ENCODE measurements at places on chromosomes 5 and 9. TPM values are rescaled to one million over a fixed set of nuclear protein-coding genes. Genes with fewer than 3 reads are reported as not detected.
A peak's percentile ranks its signal among the peaks of the same experiment; 100 is the strongest.

CA9 gene
- not detected for total RNA-seq

CDH9 gene
- total RNA-seq, result not detected

PRDM12 gene
- total RNA-seq, result 0.34 TPM

DNM1 gene
- total RNA-seq, result 3.9 TPM

GRCh38 chr5:73673161-73673591 lies 47.2 kb downstream of the ARHGEF28 start:
- peak; percentile 14 for DNase-seq
- no peak overlapping the region for H3K4me3 ChIP-seq
- H3K27me3 ChIP-seq, result no peaks in the 10 kb centered on the region
- no peaks in the 10 kb centered on the region for H3K36me3 ChIP-seq
- H3K27ac ChIP-seq, result no peak overlapping the region

DNA sequence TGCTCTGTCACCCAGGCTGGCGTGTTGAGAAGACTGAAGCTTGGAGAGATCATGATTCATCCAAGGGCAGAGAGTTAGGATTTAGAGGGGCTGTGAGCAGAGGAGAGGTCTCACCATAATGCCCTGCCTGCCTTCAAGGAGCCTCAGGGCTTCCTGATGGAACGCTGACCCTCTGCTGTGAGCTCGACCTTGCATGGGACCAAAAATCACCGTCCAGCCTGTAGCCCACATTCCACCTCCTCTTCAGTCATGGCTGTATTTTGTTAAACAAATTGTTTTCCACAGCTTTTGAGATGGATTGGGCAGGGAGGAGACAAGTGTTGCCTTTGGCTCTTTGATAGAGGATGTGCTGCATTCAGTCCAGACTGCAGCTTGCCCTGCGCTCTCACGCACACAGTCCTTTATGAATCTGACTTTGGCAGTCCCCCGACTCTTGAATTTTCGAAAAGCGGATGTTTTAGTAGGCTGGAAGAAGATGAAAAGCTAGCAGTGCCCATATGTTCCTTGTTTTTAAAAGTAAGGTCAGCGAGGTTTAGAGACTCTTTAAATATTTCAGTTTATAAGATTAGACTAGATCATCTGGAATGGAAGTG lies 79.5 kb downstream of the MVB12B start:
- no peak overlapping the region for H3K27ac ChIP-seq
- H3K27me3 ChIP-seq, result no peaks in the 10 kb centered on the region
- H3K36me3 ChIP-seq, result no peaks in the 10 kb centered on the region
- no peak overlapping the region for H3K4me3 ChIP-seq

DNA sequence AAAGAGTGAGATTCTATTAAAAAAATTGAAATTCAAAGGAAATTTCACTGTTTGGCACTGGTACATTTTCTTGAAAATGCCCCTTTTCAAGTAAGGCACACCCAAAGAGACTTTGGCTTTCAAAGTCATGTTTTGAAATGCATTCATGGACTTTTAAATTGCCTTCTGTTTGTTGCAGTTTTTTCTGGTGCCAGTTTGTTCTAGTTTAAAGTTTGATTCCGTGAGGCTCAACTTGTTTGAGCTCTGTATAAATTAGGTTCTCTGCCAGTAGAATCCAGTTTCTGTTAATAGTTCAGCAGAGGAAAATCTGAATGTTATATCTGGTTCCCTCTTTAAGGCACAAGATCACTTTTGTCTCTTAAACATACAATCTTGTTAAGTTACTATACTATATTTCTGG lies 16.4 kb downstream of the ATP6V0E1 start:
- no peaks in the 10 kb centered on the region for H3K36me3 ChIP-seq
- no peaks in the 10 kb centered on the region for H3K4me1 ChIP-seq
- H3K27ac ChIP-seq, result no peak overlapping the region
- no peak overlapping the region for H3K4me3 ChIP-seq
- DNase-seq, result no peak

DNA sequence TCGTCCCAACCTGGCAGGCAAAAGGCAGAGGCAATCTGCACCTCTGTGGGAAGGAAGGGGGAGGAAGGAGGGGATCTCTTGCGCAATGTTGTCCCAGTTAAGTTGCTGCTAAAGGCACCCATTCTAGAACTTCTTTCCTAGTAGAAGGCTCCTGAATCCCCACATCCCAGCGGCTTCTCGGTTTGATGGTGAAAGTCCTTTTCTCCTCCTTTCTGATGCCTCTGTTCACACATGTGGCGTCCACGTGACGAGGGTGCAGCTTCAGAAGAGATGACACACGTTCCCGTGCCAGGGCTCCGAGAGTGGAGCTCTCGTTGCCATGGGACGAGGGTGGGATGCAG lies 96.9 kb upstream of the FCN2 start:
- DNase-seq, result no peak
- H3K4me1 ChIP-seq, result 0 out of 2 replicates have a peak, but pooled peaks cover 3% of the 10 kb centered on the region
- H3K27me3 ChIP-seq, result no peaks in the 10 kb centered on the region

GRCh38 chr5:143920772-143921171 lies 108.8 kb downstream of the HMHB1 start:
- no peak overlapping the region for H3K4me3 ChIP-seq
- no peaks in the 10 kb centered on the region for H3K36me3 ChIP-seq
- DNase-seq, result no peak
- H3K27me3 ChIP-seq, result no peaks in the 10 kb centered on the region

DNA sequence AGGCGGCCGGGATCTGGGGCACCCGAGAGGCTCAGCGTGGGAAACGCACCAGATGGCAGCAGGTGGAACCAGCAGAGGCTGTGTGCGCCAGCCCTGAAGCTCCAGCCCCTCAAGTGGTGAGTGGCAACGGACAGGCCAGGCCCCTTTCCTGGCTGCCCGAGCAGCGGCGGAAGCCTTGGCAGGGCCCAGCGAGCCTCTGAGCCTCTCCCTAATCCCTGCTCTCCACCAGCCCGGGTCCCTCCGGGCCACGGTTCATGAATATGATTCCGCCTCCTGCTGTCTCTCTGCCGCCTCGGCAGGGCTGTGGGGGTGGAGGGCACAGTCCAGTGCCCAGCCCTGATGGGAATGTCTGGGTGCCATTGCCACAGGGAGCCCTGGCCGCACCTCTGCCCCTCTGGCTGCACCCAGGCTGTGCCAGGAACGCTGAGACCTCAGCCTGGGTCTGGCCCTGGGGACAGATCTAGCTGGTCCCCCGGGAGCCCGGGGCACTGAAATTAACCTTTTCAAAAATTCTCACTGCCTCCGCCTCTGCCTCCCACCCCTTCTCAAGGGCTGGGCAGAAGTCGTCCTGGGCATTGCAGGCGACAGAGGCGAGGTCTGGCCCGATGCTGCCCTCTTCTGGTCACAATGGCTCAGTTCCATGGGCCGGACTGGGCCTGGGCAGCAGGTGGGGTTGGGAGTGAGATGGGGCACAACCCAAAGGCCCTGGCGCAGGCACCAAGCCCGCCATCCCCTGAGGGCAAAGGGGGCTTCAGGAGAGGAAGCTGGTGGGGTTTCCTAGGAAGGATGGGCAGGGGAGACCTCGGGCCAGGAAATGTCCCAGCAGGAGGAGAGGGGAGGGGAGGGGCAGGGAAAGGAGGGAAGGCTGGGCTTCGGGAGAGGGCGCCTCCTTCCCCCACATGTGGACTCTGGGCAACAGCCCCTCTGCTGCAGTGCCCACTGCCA lies 20.3 kb downstream of the CCDC187 start:
- no peaks in the 10 kb centered on the region for H3K27me3 ChIP-seq
- no peaks in the 10 kb centered on the region for H3K36me3 ChIP-seq
- no peak overlapping the region for H3K4me3 ChIP-seq
- peak; percentile 86 for DNase-seq
- no peak overlapping the region for H3K27ac ChIP-seq
- H3K4me1 ChIP-seq, result no peaks in the 10 kb centered on the region

DNA sequence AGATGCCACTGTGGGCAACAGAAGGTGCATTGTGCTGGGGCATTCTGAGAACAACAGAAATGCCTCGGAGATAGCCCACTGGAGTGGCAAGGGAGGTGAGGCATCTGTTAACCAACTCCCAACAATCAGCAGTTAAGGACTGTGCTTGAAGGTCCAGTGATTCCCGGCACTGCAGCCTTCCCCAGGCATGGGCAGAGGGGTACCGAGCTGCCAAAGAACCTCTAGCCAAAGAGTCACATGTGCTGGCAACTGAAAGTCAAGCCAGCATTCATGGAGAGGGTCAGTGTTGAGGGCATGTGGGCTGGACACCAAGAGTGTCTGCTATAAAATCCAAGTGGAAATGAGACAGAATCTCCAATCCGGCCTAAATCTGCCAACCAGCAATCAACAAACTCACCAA lies 149.6 kb downstream of the ASTN2 start:
- no peak overlapping the region for H3K27ac ChIP-seq
- DNase-seq, result no peak
- no peak overlapping the region for H3K4me3 ChIP-seq
- H3K36me3 ChIP-seq, result no peaks in the 10 kb centered on the region

- H3K36me3 ChIP-seq, result no peaks in the 10 kb centered on the region
- no peaks in the 10 kb centered on the region for H3K27me3 ChIP-seq
- DNase-seq, result peak; percentile 65
- peaks cover 14% of the 10 kb centered on the region for H3K4me1 ChIP-seq
- H3K4me3 ChIP-seq, result no peak overlapping the region
These were observed 53.0 kb downstream of the ERGIC1 start for GRCh38 chr5:172886974-172887501.

DNA sequence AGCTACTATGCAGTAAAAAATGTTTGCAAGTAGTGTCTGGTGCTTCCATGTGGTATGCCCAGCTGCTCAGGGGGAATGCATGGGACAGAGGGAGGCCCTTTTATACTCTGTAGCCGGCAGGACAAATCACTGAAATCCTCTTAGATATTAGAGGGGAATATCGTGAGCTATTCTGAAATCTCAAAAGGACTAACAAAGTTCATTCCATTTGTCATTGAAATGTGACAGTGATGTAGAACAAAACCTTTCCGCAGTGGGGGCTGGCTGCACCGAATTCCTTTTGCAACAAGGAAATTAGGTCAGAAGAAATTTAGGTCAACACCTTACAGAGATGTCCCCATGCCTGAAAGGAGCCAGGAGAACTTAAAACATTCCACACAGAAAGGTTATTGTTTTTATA lies 72.4 kb upstream of the MEF2C start:
- no peak overlapping the region for H3K27ac ChIP-seq
- H3K4me3 ChIP-seq, result no peak overlapping the region
- no peak for DNase-seq
- H3K4me1 ChIP-seq, result no peaks in the 10 kb centered on the region
- no peaks in the 10 kb centered on the region for H3K27me3 ChIP-seq
